ENCODE measurements at places on chromosomes 2 and 18.

GRCh38 chr2:216657086-216657855, 24.1 kb downstream of the IGFBP2 start:
- DNase-seq = no peak

DNA sequence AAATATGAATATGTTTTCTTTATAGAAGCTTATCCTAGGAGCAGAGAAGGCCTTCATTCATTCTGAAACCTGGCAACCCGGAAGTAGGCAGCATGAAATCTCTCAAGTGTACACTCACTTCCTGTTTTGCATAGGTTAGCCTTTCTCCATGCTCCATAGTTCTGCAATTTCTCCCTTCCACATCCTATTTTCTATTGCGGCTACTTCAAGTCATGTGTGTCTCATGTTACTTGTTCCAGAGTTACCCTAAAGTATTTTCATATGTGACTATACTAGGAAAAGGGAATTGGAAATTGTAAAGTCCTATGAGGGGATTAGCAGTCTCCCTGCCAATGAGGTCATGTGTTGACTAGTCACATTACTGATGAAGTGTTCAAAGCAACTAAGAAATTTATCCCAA, 320.6 kb downstream of the NCKAP5 start:
- DNase-seq = no peak

- no peak for DNase-seq
Observed at GRCh38 chr2:70712916-70713315, 55.1 kb downstream of the ADD2 start.

DNA sequence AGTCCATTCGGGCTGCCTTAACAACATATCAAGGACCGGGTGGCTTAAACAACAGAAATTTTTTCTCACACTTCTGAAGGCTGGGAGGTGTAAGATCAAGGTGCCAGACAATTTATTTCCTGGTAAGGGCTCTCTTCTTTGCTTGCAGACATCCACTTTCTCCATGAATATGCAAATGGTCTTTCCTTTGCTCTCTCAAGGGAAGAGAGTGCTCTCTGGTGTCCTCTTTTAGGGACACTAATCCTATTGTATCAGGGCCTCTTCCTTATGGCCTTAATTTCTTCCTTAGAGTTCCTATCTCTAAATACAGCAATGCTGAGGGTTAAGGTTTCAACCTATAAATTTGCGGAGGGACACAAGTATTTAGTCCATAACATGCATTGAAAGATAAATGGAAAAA, 770.8 kb downstream of the DSC3 start:
- DNase-seq = no peak

DNA sequence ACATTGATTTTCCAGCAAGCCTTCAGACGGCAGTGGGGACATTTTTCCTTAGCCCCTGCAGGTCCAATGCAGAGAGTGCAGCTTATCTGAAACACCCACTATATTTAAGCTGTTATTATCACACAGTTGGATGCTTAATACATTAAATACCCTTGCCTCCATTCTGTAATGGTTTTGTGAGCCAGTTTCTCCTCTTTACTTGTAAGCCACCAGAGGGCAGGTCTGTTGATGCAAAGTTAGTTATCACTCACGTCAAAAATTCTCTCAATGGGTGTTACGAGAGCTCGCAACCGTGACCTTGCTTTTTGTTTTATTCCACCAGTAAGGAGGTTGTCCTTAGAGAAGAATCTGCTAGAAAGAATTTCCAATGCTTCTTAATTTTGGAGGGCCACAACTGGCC, 189.8 kb downstream of the INSIG2 start:
- no peak for DNase-seq

GRCh38 chr2:45578056-45578843, 32.8 kb downstream of the SRBD1 start:
- no peak for DNase-seq

GRCh38 chr2:28546242-28546641, 50.4 kb downstream of the PLB1 start:
- DNase-seq = no peak

DNA sequence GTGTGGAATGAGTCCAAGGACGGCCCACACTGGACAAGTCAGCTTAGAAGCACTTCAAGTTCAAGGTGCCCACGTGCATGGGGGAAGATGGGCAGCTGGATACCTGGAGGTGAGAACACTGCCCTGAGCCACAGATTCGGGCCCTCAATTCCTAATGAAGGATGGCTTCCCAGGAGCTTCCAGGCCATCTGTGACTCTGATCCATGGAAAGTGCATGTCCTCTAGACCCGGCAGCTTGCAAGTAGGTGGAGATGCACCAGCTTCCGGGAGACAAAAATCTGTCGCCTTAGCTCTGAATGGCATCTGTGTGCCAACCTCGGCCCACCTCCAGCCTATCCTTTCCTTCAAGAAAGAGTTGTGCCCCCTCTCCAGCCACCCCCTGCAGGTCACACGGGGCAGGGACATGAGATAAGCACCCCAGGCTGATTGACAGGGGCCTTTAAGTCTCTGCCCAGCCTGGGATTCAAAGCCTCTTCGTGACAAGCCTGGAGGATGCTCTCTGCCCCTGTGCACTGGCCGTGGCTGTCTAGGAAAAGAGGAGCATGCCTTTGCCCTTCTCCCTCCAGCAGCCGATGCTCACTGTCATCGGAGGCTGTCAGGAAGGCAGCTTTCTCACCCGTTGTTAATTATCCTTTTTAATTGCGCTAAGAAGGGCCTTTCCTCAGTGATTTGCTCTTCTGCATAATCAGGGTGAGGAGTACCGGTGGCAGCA, 65.5 kb downstream of the BIN1 start:
- DNase-seq = no peak

- DNase-seq = no peak
Observed at GRCh38 chr2:9002637-9003365, 683 bp downstream of the MBOAT2 start.

GRCh38 chr2:12552092-12552491, 164.6 kb upstream of the TRIB2 start:
- no peak for DNase-seq

GRCh38 chr2:233411162-233411561, 56.9 kb downstream of the DGKD start:
- DNase-seq = no peak

DNA sequence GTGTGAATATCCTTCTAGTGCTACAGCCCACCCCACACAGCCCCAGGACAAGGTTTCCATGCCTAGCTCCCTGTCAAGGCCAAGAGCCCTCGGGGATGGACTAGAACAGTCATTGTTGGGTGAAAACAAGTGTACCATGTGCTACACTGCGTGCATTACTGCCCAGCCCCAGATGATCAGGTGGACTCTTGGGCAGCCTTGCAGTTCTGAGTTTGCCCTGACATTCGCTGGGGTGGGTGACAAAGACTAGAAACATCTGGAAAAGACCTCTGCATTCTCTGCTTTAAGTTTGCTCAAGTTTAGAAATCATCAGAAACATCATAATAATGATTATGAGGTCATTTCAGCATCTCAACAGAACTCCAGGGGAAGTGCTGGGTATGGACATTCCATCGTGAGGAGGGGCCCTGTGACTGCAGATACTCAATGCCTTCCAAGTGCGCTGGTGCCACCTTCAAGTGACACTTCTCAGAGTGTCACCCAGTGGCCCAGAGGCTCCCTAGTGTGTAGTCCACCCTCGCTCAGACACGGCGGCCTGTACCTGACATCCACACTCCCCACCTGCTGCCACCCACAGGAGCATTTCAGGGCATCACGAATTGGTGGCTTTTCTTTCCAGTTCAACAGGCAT, 5.3 kb upstream of the PXDN start:
- DNase-seq = no peak

DNA sequence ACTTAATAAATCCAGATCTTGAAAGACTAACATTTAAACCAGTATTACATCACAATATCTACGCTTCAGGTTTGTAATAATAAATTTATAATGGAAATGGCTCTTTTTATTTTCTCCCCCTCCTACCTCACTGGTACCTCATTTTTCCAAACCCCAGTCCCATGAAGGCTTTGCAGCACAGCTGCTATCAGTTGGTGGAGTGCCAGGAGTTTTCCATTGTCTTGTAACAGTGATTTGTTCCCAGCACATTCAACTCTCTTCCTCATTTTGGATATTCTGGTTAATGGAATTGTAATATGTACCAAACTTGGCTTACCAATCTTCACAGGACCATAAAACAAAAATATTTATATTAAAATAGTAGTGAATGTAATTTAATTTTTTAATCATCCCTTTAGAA, 91.2 kb downstream of the VRK2 start:
- DNase-seq = no peak

- DNase-seq = no peak
Observed at GRCh38 chr2:3633982-3634595, 23.9 kb upstream of the ALLC start.

DNA sequence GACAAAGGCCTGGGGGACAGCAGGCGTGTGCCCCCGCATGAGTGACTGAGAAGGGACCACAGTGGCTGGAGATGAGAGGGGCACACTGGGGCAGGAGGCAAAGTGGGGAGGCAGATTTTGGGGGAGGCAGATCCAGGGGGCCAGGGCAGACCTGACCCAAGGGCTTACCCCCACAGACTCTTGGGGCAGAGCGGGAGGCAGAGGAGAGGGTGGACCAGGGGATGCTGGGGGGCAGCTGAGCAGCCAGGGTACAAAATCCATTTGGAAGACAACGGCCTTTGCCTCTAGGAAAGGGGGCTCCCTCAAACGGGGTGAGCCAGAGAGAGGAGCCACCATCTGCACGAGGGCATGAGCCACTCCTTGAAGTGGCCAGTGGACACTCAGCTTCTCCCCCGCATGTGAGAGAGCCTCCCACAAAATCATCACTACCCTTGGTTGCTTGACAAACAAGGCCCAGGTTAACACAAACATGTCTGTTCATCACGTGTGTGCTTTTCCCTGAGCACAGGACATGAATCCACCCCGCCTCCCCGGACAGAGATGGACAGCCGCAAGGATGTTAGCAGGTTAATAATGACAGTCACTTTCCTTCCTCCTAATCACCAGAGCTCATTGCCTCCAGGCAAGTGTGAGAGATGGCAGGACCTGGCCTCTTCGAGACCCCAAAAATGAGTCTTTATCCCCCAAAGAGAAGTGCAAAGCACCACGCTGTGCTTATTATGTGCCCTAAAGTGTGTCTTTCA, 72.0 kb upstream of the RAB6C start:
- DNase-seq = no peak

All from esophagus squamous epithelium (tissue), 5 donors.